Retina (tissue), 1 donor: ENCODE measurements at places on chromosomes 6 and 20.

DNA sequence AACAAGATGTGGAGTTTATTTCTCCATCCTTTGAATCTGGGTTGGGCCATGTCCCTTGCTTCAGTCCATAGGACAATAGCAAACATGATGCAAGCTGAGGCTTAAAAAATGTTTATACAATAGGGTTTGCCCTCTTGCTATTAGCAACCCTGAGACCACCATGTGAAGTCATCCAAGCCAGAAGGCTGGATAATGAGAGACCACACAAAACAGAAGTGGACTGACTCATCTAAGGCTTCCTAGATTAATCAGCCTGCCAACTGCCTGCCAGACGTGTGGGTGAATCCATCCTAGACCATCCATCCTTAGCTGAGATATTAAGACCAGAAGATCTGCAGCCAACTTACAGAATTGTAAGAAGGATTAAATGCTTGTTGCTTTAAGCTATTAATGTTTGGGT lies 38.1 kb upstream of the ISM1 start:
- DNase-seq, result no peak

DNA sequence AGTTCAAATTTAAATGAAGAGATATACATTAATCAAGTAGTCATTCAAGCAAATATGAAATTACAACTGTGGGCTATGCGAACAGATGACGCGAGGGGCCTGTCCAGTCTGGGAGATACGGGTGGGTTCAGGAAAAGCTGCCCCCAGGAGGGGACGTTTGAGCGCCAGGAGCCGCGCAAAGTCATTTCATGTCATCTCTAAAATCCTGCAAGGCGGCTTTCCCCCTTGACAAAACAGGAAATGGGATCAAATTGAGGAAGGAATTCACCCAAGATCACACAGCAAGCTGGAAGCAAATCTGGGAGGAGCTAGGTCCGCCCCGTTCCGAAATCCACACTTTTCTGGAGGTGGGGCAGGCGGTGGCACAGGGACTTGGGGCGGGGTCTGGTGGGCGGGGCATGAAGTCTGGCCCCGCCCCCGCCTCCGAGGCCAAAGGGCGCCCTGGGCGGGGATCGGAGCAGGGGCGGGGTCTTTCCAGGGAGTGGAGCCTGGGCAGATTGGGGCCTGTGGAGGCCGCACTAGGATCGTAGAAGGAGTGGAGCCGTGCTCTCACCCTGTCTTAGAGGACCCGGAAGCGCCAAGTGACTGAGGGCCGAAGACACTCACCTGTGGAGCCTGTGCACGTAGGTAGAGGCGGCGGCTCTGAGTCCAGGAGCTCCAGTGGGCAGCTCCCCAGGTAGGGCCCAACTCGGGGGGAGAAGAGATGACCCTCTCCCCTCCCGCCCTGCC lies at the start of gene LPIN3:
Gene LPIN3, plus strand, starts transcription at position 495 of the 729 bp plus-strand sequence. CDS start 4,983 bp downstream, outside the sequence.
- DNase-seq, result peak; percentile 76

- DNase-seq, result no peak
Observed at GRCh38 chr20:14921513-14921912, 584.1 kb upstream of the FLRT3 start.

- no peak for DNase-seq
Observed at GRCh38 chr6:82337688-82338257, 25.8 kb upstream of the TPBG start.

- DNase-seq, result no peak
Observed at GRCh38 chr6:57102976-57103375, 13.0 kb downstream of the ZNF451 start.

DNA sequence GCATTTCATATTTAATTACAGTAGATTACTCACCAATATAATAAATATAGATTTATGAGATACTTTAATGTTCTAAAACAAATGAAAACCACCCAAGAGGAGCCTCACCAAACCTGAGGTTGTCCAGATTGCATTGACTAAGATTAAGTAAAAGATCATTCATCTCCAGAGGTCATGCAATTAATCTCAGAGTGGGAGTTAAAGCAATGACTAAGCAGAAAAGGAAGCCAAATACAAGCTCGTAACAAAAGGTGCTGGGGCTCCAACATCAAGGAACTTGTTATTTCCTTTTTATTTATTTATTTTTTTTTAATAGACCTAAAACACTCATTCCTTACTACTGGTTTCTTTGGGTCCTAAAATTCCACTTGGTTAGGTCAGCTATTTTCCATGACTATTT lies 57.7 kb downstream of the RSPO3 start:
- no peak for DNase-seq

DNA sequence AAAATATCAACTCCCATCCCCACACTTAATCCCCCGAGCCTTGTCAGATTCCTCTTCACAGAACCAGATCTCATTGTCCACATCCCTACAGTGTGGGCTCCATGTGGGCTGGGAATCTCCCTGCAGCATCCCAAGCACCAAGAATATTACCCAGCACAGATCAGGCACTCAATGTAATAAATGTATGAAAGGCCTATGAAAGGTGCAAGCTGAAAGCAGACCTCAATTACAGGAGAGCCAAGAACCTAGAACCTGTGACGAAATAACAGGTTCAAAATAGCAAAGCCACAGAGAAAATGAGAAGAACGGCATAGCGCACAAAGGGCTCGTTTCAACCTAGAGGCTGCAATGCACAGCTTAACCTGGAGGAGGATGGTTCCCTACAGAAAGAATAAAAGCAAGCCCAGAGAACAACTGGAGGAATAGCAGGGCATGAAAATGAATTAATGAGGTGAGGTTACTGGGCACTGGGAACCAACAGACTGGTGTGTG lies 3.1 kb downstream of the SLC23A2 start:
- no peak for DNase-seq

DNA sequence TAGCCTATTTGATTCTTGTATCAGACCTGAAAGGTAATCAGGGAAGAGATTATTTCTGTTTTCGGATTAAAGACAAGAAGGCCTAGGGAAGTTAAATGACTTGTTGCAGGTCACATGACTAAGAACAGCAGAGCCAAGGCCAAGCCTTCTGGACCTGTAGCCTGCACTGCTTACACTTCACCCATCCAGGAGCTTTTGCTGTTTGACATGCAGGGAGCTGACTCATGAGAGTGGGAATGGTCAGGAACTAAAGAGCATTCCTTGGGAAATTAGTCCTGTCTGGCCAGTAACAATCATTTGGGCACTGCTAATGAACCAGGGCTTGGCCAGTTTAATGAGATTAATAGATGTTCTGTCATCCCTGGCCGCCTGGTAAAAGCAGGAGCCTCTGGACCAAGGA lies 46.8 kb downstream of the EIF2S2 start:
- no peak for DNase-seq

GRCh38 chr6:25959890-25960536 lies 2.6 kb upstream of the TRIM38 start:
- no peak for DNase-seq

DNA sequence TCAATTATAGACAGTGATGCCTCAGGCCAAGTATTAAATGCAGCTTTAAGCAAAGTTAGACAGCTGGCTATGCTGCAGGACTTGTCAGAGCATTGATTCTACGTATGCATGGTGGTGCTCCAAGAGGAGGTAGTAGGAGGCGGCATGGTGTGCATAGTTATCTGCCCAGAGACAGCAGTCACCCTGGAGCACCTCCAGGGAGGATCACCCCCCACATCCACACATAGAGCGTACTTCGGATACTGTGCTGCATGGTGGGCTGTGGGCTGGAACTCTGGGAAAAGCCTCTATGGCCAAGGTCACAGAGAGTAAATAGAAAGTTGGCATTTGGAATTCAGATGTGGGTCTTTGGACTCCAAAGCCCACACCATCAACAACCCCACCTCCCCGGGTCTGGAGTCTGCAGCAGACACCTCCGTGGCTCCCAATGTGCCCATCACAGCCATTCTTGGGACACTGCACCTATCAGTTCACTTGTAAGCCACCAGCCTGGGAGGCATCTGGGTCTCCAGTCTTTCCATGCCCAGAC lies 64.5 kb upstream of the STX16 start:
- no peak for DNase-seq

- no peak for DNase-seq
Observed at GRCh38 chr20:58402305-58402704, 13.3 kb downstream of the VAPB start.

- DNase-seq, result no peak
Observed at GRCh38 chr20:37377346-37378081, 31.6 kb downstream of the SRC start.

DNA sequence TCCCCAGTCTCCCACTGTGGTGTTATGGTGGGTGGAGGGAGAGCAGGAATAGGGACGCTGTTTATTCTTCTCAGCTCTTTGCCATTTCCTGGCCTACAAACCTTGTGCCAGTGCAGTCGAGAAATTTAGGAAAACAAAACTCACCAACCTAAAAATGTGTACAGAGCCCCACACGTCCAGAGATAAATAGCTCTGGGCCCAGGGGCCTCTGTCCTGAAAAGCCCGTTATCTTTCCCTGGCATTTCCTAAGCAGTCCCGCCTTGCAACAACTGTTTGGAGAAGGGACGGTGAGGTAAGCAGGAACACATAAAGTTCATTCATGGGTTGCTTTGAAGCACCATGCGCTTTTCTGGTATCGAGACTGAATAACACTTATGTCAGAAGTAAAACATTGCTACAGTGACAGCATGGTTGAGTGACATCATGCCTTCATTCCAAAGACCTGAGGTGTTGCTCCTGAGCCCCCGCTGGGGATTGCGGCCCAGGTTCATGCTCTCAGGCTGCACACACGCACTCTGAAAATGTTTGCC lies 80.1 kb upstream of the NXT1 start:
- DNase-seq, result no peak

GRCh38 chr6:128826606-128827005 lies 56.3 kb upstream of the LAMA2 start:
- no peak for DNase-seq

- no peak for DNase-seq
Observed at GRCh38 chr20:51129147-51129776, 106.4 kb upstream of the KCNG1 start.

DNA sequence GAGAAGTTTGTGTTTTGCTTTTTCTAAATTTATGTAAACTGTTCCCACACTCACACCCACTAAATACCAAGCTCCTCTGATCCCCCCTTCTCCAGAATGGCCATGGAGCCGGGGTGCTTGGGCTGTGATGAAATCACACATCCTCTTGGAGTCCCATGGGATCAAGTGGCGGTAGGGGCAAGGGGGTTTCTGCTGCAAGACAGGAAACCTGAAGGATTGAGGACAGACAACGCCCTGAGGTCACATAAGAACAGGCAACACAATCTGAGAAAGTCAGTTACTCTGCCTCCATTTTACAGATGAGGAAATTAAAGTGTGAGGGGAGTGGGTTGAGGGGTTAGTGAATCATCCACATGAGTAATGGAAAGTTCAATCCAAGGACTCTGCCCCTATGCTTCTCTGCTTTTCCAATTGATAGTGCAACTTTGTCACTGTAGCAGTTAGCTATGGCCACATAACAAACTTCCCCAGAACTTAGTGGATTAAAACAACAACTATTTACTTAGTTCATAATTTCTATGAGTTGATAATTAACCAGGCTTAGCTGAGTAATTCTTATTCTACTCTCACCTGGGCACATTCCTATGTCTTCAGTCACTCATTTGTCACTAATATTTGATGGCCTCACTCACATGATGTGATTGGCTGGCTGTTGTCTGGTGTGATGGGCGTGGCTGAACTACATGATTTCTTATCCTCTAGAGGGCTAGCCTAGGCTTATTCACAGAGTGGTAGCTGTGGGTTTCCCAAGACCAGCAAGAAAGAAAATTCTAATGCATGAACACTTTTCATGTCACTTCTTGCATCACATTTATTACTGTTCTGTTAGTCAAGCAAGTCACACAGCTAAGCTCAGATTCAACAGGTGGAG lies 311.1 kb upstream of the RNF24 start:
- DNase-seq, result no peak

- no peak for DNase-seq
Observed at GRCh38 chr6:162140251-162140852, 587.2 kb downstream of the PRKN start.

- DNase-seq, result no peak
Observed at GRCh38 chr6:17439243-17439993, 46.0 kb downstream of the CAP2 start.

- no peak for DNase-seq
Observed at GRCh38 chr6:18596531-18596835, 209.3 kb downstream of the RNF144B start.

GRCh38 chr20:22455259-22455658 lies 129.1 kb downstream of the FOXA2 start:
- DNase-seq, result no peak

DNA sequence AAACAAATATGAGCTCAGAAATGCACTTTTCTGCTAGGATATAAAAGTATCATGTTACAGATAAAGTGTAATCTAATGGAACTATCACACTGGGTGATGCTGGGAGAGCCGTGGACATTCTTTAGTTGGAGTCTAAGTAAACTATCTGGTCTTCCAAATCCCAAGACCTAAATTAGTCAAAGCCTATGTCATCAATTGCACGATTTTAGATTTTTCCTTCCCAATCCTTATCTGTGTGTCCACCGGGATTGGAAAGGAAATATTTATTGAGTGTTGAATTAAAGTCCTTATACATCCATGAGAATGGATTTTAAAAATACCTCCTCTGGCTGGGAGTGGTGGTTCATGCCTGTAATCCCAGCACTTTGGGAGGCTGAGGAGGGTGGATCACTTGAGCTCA lies 19.6 kb upstream of the MRAP2 start:
- DNase-seq, result no peak

GRCh38 chr6:28985462-28986164 lies 19.5 kb downstream of the ZNF311 start:
- DNase-seq, result peak; percentile 90

DNA sequence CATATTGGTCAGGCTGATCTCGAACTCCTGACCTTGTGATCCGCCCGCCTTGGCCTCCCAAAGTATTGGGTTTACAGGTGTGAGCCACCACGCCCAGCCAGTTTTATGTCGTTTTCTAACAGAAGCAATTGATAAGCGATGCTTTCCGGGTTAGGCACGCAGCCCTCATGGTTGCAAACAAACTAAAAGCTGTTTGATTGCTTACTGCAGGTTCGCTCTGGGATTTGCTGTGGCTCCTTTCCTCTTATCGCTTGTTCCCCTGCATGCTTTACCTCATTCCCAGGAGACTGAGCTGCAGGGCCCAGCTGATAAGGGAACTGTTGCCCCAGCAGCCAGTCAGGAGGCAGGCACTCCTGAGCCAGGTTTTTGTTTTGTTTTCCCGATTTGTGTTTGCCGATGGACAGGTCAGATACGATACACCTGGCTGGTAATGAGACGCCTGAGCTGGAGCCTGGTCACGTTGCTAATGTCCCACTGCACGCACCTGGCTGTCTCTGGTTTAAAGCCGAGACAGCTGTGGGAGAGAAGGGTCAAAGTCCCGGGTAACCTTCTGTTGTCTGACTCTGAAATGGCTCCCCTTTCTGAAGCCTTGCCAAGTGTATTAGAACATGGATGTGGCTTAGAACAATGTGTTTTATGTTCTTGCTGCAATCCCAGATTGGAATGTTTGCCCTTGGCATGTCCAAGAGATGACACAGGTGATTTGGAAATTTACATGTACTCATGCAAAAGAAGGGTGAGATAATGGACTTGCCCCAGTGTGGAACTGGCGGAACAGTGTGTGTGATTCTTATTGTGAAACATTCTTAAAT lies 19.9 kb downstream of the DSP start:
- no peak for DNase-seq
